ENCODE measurements at places on chromosomes 11 and 22. TPM values are rescaled to one million over a fixed set of nuclear protein-coding genes. Genes with fewer than 3 reads are reported as not detected.

- no peak for DNase-seq
Measured at GRCh38 chr22:26066534-26066933, 102.7 kb upstream of the SEZ6L start.

- peak; percentile 4 for DNase-seq
Measured at GRCh38 chr11:68678031-68678441, 6.3 kb upstream of the GAL start.

DNA sequence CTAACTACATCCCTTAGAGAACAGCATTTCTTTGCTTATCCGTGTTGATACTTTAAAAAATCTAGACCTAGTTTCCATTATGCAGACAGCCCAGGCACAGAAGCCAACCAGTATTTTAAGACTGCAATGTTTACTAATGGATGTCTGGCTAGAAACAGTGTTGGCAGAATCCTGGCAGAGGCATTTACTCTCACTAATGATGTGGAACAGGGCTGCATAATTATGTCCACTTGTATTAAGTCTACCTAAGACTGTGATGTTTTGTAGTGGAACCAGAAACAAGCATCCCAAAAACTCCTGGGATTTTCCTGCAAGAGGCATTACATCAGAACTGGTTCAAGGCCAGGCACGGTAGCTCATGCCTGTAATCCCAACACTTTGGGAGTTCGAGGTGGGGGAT, 50.2 kb upstream of the PICALM start:
- DNase-seq: no peak

DNA sequence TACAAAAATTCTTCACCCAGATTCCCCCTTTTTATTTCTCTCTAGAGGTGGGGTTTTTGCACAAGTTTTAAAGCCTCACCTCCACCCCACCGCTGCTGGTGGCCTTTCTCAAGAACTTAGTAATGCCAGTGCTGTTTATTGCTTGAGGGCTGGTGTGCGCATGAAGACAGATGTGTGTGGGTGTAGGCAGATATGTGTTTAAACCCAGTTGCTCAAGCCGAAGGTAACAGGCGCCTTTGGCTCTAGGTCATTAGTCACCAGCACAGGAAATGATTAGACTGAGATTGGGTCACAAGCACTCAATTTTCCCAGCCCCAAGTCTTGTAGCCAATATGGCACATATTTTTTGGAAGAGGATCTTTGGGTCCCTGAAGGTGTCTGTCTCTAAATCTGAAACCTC, 2.7 kb upstream of the CLMP start:
- DNase-seq: no peak

The CHRNA10 gene
- not detected for total RNA-seq

The MS4A6E gene
- total RNA-seq: not detected
